ENCODE measurements at places on chromosomes 3 and 15.

DNA sequence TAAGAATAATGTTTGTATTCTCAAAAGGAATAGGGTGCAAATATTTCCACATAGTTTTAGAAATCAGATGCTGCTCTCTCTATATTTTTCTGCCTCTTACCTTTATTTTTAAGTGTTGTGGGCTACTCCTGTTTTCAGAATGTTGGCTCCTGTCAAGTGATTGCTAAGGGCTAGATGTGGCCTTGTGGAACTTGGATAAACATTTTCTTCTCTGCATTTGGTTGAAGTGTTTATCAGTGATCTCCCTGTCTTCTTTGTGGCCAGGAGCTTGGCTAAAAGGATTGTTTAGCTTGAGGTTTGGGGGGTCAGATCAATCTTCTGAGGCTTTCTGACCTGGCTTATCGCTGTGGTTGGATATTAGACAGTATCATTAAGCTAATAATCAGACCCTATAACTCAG, 112.6 kb downstream of the TCF12 start:
- no peak for DNase-seq

DNA sequence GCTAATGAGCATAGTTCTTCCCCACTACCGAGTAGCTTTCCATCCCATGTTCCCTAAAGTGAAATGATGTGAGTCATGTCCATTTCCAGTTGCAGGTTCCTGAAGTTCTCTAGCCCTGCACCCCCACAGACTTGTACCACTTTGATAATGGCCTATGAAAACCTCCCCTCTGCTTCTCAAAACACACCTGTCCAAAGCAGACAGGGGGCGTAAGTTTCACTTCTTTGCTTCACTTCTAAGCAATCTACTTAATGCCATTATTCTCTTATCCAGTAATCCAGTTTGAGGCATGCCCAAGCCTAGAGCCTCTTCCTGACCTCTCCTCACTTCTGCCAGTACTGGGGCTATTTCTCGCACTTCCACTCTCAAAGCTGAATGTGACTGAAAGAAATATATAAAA, 305.1 kb downstream of the IGSF11 start:
- DNase-seq = no peak

DNA sequence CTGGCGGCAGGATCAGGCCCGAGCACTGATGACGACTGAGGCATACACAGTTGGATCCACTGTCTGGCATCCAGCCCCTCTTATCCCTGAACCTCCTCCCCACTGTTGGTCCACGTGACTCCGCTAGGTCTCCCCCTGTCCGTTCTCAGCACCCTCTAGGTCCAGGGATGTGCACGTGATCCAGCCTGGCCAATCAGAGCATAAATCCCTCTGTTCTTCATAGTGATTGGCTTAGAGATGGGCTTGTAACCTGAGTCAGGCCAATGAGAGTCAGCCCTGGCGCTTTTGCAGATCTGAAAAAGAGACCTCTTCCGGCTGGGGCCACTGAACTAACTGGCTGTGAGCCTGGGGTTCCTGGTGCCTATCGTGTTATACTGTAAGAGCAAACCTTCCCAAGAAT, 20.5 kb upstream of the IQSEC1 start:
- DNase-seq = no peak

DNA sequence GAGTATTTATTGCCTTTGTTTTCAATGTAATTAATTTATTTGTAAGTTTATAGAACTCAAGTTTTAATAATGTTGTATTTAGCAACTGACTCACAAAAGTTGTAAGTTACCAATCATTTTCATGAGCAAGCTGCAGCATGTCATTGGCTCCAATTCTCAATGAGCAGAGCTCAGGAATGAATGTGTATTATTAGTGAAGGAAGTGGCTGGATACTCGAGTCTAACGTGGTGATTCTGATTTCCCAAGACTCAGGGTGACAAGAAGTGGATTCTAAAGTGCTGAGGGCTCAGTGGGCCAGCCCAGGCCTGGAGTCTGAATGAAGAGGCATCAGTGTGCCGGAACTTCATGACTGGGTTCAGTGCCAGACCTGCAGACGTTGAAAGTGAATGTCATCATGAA, 39.6 kb downstream of the CLDN11 start:
- DNase-seq = no peak

DNA sequence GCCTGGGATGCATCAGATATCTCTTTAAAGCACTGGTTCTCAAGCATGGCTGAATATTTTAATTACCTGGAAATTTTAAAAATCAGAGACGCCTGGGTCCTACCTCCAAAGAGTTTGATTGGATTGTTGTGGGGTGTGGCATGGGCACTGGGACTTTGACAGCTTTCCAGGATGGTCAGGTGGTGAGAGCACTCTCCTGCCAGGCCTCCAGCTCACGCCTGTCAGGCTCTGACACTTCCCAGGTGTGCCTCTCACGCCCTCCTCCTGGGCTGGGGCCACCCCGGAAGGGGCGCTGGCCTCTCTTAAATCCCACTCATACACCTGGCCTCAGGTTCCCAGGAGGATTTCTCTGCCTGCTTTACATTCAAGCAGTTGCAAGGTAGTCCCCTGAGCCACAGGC, 48.5 kb downstream of the AMOTL2 start:
- DNase-seq = no peak

DNA sequence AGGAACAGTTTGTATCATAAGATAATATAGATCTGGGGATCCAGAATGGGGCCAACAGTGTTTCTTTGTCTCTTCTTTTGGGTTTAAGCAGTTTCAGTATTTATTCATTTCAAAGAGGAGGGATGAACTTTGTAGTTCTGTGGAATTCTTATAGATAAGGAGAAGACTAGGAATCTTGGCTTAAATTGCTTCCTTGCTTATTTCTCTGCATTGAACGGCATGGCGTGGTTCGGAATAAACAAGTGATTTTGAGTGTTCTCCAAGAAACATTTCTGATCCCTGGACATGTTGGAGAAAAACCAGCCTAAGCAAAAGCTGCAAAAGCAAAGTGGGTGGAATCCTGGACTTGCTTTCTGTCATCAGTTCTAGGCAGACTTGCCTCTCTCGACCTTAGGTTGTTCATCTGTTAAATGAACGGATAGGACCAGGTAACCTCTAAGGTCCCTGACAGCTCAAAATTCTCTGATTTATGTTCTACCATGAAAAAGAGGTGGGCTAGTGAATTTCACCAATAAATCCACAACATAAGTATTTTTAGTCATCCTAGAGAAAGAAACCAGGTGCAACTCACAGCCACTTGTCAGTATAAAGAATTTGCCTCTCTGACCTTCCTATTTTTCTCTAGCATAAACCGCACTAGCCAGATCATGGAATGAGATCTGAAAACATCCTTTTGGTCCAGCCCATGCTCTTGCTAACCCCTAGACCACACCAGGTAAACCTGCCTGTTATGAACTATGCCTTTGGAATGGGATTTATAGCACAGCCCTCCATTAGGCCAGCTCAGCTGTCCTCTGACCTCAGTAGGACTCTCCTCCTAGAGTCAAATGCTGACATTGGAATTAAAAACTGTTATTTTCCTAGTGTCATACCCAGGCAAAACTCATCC, 78.8 kb downstream of the CLDN11 start:
- DNase-seq = no peak

- DNase-seq = no peak
Measured at GRCh38 chr15:33278816-33279612, 31.8 kb upstream of the RYR3 start.

DNA sequence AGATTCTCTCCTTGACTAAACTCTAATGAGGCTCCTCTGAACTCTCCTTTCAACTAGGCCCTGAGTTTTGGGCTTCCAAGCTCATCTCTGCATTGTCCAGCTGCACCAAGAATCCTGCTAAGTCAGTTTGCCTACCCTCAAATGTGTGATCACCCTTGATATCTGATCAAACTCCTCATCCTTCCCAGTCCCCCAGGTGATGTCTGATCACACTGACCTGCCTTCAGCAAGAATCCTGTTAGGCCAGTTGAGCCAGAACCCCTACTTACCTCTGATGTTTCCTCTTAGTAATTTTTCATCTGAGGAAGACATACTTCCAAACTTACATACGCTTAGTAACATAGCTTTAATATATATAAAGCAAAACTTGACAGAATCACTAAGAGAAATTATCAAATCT, 28.8 kb downstream of the SUMF1 start:
- no peak for DNase-seq

- DNase-seq = no peak
Measured at GRCh38 chr15:85614059-85614458, 180.7 kb downstream of the KLHL25 start.

Measured in hypothalamus (tissue), 51 donors.